ENCODE measurements at places on chromosomes 5 and 9.

DNA sequence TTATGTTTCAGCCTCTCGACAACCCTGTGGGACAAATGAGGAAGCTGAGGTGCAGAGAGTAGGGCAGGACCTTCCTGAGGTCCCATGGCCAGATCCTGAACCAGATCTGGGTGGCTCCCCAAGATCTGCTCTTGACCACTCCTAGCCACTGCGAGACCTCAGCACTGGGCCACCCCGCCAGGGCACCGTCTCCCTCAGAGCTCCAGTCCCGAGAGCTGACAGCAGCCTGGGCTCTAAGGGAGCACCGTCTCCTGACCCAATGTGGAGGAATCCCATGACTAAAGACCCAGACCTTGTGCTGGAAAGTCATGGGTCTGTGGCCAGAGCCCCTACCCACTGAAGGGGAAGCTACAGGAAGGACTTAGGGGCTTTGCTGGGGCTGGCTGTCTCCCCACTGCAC lies 4.5 kb upstream of the LMX1B start:
- DNase-seq = no peak

GRCh38 chr5:177966009-177966838 lies 29.8 kb downstream of the PROP1 start:
- DNase-seq = no peak

DNA sequence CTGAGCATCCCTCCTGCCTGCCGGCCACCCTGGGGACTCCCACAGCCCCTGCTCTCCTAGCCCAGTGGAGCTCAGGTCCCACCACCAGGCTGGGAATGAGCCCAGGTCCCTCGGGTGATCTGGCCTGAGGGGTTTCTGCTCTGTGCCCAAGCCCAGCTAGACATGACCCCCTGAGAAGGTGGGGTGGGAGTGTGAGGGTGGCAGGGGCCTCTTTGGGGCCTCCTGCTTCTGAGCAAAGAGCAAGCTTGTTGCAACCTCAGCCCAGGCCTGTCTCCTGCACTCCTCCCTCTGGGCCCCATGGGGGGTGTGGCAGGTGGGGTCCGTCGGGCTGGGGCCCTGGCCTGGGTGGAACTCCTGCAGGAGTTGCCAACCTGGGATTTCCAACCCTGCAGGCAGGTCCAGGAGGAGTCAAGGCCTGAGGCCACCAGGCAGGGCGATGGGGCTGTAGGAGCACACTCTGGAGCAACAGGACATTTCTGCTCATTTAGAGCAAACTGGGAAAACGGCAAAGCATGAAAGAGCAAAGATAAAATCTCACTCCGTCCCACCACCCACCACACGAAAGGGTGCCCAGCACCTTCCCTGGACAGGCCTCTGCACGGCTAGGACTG lies 11.4 kb upstream of the NRARP start:
- no peak for DNase-seq

GRCh38 chr9:133930046-133930681 lies 62.0 kb downstream of the VAV2 start:
- no peak for DNase-seq

DNA sequence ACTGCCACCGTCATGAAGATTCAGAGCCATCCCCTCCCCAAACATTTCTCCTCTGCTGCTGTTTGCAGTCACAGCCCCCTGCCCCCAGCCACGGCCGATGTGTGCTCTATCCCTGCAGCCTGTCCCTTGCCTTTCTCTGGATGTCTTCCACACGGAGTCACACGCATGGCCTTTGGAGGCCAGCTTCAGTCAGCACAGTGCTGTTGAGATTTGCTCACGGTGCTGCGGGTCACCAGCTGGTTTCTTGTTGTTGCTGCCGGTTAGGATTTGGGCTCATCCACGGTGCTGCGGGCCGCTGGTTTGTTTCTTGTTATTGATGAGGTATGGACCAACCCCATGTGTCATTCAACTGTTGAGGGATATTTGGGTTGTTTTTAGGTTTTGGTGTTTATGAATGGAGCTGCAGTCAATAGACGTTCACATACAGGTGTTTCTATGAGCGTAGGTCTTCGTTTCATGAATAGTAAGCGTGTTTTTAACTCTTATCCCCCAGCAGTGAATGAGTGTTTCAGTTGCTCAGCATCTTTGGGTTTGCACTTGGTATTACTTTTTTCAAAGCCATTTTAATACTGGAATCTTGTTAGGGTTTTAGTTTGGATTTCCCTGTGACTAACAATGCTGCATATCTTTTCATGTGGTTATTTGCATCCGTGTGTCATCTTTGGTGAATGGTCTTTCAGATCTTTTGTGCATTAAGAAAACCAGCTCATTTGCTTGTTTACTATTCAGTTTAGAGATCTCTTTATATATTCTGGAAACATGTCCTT lies 57.6 kb downstream of the AHRR start:
- DNase-seq = no peak

DNA sequence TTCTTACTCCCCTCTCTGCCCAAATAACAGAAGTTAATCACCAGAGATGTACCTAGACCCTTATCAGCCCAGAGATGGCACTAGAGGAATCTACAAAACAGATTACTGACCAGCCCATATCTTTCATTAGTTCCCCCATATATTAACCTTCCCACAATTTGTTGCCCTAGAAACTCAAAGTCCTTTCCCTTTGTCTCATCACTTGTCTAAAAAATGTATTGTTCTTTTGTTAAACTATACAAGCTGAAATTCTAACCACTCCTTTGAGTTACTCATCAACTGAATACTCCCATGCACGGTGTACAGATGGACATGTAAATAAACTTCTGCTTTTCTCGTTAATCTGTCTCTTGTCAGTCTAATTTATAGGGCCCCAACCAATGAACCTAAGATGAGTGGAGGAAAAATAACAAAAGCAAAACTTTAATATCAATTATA lies 130.9 kb downstream of the CCDC192 start:
- no peak for DNase-seq

GRCh38 chr5:67383451-67383850 lies 186.9 kb upstream of the CD180 start:
- DNase-seq = no peak
